ENCODE measurements at places on chromosomes 13 and 19.

- DNase-seq: no peak
Observed at GRCh38 chr13:110498327-110498726, 63.2 kb downstream of the RAB20 start.

DNA sequence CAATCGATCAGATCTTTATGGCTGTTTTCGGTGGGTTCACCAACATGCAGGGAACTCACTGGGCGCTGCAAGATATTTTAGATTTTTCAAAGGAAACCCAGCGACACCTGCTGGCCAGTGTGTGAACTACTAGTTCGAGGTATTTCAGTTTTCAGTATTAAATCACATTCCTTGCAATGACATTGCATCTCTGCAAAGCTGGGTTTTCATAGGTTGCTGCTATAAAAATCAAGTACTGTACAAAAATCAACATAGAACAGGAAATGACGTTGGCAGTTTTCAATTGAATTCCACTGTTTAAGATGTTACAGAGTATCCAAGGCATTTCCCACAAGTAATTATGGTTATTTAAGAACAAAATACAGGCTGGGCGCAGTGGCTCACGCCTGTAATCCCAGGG is 17.6 kb downstream of the LIG1 start:
- peak; percentile 29 for DNase-seq

- DNase-seq: no peak
Observed at GRCh38 chr13:111493468-111493867, 173.0 kb downstream of the TEX29 start.

- no peak for DNase-seq
Observed at GRCh38 chr13:20512042-20512683, 13.5 kb downstream of the CRYL1 start.

GRCh38 chr19:1445185-1445931 is 4.6 kb upstream of the APC2 start:
- DNase-seq: no peak

- DNase-seq: no peak
Observed at GRCh38 chr19:18514800-18515682, 6.8 kb downstream of the ELL start.

GRCh38 chr13:73717632-73718031 is 416.6 kb downstream of the KLF12 start:
- no peak for DNase-seq

DNA sequence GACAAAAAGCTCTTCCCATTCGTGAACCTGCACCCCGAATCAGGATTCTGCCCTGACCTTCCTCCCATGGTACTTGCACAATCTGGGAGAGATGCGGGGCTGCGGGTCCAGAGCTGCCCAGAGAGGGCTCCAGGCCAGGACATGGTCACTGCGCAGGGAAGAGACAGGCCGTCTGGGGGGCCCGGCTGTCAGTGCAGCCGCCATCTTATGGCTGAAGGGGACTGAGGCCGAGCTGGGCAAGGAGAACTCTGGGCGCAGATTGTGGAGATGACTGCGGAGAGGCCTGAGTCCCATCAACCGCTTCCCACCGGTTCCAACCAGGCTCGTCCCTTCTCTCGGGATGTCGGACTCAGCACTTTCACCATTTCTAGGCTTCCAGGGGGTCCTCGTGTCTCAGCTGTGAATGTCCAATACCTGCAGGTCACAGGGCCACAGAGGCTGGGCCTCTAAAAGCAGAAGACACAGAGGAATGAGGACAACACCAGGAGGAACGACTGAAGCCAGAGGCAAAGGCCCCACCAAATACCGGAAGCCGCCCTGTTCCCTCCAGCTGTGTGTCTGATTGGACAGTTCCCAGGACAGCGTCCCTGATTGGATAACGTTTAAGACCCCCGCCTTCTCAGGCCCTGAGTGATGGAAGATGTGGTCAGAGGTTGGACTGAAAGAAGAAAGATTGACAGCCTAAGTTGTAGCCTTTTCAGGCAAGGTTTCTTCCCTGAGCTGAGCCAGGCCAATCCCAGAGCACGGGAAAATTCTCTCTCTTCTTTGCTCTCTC is 117.1 kb upstream of the ZNF91 start:
- DNase-seq: no peak

GRCh38 chr13:51608857-51609406 is 24.7 kb downstream of the WDFY2 start:
- DNase-seq: no peak

DNA sequence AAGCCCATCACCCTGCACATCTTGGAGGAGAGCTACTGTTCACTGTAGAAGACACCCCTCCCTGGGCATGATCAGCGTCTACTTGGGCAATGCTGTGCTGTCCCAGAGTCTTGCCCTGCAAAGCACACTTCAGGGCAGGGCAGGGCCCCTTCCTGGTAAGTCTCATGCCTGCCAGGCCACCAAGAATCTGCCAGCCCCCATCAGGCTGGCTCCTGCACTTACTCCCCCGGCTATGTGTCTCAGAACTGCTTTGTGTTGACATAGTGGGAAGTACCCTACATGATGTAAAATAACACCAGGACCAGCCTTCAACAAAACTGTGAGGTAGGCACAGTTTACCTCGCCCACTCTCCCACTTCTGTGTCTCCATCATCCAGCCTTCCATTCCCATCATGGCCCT is 27.8 kb upstream of the ATP12A start:
- DNase-seq: no peak

DNA sequence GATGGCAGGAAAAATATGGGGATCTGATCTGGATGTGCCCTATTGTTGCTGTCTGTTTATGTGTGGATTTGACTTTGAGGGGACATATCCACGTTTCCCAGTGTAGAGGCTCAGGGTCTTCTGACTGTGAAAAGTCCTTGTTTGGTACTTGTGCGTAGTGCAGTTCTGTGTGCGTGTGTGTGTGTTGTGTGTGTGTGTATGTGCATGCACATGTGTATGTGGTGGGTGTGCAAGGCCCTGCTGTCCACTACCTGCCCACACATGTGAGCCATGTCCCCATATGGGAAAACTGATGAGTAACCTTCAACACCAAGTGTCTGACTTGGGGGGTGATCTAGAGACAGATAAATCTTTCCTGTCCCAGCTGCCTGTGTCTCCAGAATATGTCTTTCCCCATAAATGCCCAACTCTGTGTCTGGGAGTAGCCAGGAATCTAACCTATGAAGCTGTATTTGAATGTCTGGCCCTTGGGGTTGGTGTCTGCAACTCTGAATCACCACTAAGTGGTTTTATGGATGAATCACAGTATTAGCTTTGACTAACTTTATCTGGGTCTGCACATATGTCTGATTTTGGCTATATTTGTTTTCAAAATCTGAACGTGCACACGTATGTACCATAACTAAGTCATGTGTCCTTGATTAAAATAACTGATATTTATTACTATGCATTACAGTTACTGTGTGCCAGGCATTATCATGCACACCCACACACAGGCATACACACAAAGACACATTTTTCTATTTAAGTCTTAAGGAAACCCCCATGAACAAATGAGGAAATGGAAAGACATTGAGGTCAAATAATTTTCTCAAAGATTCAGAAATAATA is 17.4 kb downstream of the KLK2 start:
- DNase-seq: peak; percentile 14

DNA sequence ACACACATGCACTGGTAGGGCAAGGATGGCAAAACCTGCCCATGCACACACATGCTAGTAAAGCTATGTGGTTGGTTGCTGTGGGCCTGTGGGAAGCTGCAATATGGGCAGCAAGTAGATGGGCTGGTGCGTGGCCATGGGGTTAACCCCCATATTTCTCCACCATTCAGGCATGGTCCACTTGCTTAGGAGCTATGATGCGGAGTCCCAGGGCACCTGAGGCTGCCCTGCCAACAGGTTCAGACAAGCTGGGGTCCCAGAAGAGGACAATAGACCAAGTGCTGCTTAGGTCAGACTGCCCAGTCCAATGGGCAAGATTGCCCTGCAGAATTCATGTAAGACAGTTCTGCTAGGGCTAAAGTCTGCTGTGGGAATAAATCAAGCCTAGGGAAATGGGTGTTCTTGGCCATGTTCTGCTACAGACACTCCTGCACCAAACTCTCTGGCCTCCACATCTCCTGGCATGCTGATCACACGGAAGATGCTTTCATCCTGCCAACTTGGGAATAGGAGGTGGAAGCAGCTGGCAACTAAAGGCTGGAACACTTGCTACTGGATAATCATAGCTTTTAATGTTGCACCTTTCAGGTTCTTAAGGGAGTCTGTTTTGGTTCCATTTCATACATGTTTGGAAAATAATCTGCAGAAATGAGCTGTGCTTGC is 646.3 kb upstream of the SLITRK1 start:
- no peak for DNase-seq

DNA sequence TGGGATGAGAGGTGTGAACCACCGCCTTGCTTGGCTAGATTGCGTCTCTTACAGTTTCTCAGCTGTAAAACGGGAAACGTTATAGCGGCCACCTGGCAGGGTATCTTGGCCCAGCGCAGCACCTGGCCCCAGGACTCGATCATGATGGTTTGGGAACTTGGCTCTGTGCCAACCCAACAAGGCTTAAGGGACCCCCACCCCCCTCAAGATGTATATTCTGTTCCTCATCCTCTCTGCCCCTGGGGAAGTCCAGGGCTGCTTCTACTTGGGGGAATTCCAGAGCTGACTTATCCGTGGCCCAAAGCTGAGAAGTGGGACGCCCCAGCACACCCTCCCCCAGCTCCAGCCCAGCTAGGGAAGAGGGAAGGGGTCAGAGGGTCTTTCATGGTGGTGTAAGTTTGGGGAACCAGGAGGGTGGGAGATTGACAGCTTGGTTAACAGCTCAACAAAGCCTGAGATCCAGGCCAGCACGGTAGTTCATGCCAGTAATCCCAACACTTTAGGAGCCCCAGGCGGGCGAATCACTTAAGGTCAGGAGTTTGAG is 695 bp downstream of the ICAM1 start:
- no peak for DNase-seq

DNA sequence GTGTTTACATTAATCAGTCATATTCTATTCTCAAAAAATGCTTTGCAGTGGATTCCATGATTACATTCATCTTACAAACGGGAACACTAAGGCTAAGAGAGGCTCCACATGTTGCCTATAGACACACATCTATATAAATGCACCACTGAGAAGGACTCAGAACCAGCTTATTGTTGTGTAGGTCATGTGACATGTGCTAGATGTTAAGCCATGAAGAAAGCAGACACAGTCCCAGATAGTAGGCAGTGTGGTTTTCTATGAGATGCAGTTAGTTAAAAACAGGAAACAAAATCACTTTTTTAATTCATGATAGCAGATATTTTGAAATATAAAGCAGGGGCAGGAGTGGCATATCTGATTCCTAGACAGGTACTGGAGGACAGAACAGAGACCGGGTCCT is 10.7 kb downstream of the SIGLEC6 start:
- no peak for DNase-seq

GRCh38 chr13:50908371-50908770 is 1.2 kb upstream of the RNASEH2B start:
- DNase-seq: no peak

GRCh38 chr19:32861596-32861995 is 8.0 kb downstream of the SLC7A9 start:
- no peak for DNase-seq

GRCh38 chr19:1360818-1361461 is 22.8 kb upstream of the NDUFS7 start:
- DNase-seq: peak; percentile 37

DNA sequence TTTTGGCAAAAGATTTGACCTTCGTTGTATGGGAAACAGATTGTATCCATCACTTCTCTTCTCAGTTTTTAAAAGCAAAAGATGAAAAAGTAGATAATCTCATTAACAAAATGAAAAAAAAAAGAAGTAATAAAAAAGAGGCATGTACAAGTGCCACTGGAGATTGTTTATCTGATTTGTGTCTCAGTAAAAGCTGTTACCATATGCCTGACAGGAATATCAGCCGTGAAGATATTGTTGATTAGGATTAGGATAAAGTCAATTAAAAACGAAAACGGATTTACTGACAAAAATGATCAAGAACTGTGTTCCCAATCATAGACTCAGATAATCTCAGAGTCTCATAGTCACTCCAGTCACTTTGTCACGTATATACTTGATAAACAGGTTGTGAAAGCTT is 842.1 kb upstream of the SLC10A2 start:
- DNase-seq: no peak

GRCh38 chr19:32519023-32519422 is 62.0 kb upstream of the PDCD5 start:
- no peak for DNase-seq

- no peak for DNase-seq
Observed at GRCh38 chr19:36547001-36547732, 19.1 kb upstream of the ZNF260 start.

DNA sequence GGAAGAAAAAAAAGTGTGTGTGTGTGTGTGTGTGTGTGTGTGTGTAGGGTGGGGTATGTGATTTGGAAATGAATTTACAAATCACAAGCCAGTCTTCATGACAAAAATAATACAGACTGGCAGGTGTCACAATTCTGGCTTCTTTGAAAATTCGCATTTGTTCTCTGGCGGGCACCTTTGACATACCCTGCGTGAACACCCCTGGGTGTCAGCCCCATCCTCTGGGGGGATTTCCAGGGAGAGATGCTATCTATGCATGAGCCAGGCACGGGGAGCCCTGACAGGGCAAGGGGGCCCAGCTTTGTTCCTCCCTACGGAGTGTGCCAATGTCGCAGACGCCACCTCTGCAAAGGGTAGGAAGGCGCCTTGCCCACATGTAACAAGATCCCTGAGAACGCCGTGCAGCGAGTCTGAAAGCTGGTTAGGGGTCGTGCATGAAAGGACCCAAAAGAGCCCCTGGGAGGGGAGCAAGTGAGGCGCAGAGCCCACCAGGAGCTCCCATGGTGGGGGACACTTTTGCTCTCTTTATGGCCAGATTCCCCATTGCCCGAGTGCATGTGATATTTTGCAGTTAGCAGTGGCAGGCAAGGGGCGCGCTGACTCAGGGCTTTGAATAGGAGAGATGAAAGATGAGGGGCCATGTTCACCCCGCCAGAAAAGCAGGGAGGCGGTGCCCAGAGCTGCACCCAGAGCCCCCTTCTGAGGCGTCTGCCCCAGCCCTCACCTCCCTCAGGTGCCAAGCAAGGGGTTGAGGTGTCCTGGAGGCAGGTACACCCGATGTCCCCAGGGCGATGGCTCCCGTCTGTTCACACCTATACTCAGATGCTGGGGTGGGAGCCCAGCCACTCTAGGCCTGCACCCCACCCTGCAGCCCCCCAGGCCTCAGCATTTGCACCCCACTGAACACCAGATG is 45.3 kb downstream of the KLF2 start:
- DNase-seq: no peak

Measured in AG04449 (cell line).